CD4-positive, alpha-beta T cell treated with Interleukin-6 at 100 ng/mL for 8 hours (primary cell): ENCODE measurements at places on chromosomes 6 and 20.

DNA sequence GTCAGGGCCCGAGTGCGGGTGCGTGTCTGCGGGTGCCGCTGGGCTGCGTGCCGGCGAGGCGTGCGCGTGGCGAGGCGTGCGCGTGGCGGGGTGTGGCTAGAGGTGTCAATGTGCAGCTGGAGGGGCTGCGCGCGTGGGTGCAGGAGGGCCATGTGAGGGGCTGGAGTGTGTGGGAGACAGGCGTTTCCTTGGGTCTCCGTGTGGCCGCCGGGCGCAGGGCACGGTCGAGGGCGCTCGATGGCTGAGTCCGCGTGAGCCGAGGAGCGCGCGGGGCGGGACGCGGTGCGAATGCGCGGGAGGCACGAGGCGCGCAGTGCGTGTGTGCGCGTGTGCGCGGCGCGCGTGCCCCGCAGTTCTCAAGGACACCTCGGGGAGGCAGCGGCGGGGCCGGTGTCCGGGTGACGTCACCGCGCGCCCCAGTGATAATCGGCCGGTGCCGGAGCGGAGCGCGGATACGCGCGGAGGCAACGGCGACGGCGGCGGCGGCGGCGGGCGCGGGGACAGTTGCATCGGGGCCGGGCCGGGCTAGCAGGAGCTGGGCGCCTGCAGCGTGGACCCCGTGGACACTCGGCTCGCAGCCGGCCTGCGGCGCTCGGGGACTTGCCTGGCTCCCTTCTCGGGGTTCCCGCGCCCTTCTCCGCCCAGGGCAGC is 38.7 kb downstream of the YTHDF1 start:
- no peak for DNase-seq

DNA sequence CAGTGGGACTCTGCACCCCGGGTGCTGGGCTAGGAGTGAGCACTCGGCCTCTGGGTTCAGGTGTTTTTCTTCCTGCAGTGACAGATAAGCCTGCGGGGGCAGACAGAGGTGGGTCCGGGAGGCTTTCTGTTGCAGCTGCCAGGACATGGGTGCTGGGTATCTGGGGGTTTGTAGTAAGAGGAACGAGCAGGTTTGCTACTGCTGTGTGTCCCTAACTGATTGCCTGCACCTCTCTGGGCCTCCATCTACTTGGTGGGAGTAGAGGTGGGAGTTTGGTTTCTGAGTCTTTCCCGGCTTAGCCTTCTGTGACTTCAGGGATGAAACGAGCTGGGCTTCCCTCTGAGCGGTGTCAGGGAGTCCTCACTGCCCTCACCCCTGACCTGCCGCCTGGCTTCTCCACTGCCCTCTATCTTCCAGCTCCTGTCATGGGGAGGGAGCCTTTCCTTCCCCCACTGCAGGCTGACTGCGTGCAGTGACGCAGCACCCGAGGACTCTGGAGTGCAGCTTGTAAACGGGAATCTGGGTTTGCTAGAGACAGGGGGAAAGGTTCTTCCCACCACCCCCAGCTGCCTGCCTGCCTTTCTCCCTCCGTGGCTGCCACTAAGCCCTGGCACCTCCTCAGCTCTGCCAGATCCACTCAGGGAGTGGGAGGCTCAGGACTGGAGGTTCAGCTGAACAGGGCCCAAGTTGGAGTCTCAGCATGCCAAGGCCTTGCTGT is 6.7 kb downstream of the DLGAP4 start:
- no peak for DNase-seq

- no peak for DNase-seq
These were observed 32.7 kb downstream of the CYP24A1 start for GRCh38 chr20:54140927-54141566.

DNA sequence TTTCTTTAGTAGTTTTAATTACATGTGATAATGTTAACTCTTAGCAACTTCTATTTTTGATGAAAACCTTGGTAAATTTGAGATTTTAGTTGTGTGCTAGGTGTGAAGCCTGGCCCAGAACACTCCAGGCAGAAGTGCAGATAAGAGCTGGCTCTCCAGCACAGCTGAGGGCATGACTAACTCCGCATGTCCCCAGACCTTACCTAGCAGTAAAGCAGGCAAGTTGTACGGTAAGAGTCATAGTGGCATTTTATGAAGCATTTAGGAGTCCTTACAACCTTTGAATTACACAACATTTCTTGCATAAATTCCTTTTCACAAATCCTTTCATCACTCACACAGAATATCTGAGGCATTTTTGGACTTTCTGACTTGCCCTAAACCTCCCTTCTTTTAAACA is 67.2 kb downstream of the OPRM1 start:
- DNase-seq: no peak

- DNase-seq: no peak
These were observed 152.6 kb upstream of the EXOC2 start for GRCh38 chr6:845566-845965.

GRCh38 chr6:140051521-140052512 is 677.4 kb upstream of the CITED2 start:
- no peak for DNase-seq

GRCh38 chr6:157813750-157814455 is 9.1 kb upstream of the SNX9 start:
- no peak for DNase-seq

DNA sequence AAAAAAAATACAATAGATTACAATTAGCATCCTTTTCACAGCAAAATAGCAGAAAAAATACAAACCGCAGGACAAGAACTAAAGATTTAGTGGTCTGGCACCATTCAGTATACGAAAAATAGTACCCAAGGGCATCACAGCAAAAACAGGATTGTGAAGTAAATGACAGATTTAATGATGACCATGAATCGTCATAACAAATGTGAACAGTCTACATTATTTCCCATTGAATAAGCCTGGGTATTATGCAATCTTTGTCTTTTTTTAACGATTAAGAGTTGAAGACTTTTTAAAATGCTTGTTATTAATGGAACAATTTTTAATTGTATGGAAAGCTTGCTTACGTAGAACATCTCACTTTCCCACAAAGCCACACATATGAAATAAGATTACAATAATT is 432.8 kb downstream of the PKHD1 start:
- no peak for DNase-seq

- no peak for DNase-seq
These were observed 220.7 kb upstream of the THBS2 start for GRCh38 chr6:169474362-169474761.

DNA sequence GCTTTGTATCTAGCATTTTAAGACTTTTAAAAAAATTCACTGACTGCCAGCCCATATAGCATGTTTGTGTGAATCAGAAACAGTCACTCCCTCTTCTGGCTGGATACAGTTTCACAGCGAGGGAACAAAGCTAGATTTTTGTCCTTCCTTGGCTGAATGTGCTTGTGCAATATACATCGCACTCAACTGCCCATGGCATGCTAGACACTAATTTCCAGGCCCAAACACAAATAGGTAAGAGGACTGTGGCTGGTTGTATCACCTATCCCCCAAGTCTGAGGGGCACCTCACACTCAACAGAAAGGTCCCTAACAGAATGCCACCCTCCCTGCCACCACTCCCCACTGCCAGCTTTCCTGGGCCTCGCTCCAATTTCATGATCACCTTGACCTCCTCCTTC is 16.2 kb upstream of the BLCAP start:
- no peak for DNase-seq

DNA sequence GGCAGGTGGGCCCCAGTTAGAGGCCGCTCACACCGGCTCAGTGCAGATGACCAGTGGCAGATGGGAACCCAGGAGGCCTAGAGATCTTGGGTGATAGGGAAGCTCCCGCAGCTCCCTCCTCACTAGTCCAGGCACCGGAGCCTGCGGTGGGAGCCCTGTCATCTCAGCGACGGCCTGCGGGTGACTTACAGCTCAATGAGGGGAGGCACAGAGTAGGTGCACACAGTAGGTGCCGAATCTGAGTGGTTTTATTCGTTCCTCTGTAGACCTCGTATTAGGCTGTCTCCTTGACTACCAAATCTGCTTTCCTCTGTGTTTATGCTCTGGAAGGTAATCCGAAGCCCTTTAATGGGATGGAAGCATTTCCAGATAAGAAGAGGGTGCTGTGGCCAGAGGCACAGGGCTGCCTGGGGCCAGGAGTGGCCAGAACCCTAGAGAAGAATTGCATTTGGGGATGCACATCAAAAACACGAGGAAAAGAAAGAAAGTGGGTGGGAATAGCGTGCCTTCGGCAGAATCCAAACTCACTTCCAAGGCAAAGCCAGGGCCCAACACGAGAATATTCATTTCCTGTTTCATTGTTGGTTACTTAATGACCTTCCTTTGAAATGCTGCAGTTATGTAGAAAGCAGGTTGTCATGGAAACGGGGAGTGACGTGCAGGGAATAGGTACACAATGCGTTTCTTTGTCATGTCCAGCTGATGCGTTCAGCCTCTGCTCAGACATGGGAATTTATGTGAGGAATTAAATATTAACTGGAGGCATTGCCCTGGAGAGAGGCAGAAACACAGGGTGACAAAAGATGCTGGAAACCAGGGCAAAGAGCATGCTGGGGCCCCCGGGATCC is 24.7 kb downstream of the MYT1 start:
- no peak for DNase-seq

GRCh38 chr6:53894091-53894490 is 99.3 kb downstream of the LRRC1 start:
- DNase-seq: peak; percentile 17

- DNase-seq: no peak
These were observed at the start of gene PRICKLE4 for GRCh38 chr6:41780551-41781365. Gene PRICKLE4 (plus strand): TSS chr6:41780782. CDS start chr6:41783474, 2,692 bp downstream.

GRCh38 chr6:100177956-100178355 is 183.9 kb upstream of the MCHR2 start:
- no peak for DNase-seq

GRCh38 chr6:132300323-132300949 is 100.8 kb downstream of the MOXD1 start:
- no peak for DNase-seq

DNA sequence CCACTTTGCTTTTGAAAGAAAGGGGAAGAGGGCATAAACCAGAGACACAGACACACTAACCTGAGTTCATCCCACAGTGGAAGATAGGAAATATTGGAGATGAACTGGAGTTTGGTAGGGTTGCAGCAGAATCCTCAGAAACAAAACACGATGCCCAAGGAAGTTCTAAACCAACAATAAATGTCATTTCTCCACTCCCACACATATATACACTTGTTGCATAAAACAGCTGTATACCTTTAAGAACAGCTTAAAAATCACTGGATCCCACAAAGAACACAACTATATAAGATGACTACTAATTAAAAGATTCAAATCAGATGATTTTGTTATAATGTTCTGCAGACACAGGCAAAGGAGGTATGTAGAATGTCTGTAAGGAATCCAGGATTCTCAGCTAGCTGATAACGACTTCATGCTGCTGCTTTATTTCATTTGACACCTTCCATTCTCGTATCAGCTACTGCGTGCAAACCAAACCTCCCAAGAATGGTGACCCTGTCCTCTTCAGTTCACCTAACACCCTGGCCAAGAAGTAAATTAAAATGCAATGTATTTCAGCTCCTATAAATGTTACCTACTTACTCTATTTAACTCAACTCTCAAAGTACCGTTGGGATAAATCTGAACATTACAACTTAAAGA is 14.3 kb downstream of the KIF13A start:
- no peak for DNase-seq

DNA sequence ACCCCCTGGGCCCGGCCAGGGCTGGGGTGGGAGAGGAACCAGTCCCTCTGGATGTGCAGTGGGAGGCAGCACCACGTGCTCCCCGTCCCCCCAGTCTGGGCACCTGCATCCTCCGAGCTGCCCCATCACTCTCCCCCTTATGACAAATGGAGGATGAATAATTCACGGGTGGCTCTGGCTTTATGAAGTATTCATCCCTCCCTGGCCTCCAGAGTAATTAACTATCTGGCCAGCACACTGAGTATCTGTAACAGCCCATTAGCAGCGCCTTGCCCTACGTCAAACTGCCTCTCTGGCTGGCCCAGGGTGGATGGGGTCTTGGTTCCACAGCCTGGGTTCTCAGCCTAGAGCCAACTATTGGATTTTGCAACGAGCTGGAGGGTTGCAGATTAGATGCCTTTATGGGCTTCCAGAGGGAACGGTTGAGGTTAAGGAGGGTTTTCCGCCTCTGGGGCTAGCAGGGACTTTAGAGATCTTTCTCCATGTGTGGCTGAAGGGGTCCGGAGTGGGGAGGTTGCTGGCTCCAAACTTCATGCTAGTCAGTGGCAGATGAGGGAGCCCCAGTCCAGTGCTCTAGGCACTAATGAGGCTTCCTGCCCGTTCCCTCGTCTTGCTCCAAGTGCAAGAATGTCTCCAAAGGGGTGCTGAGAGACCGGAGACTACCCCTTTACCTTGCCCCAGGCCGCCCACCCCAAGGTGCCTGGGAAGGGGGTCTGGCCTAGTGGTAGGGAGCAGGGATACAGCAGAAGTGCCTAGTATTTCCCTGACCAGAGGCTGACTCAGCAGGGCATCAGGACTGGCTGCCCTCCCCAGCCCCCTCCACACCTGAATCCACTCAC is 53.5 kb upstream of the MLN start:
- no peak for DNase-seq

- peak; percentile 78 for DNase-seq
These were observed 2.8 kb upstream of the RNASET2 start for GRCh38 chr6:166958926-166959861.

DNA sequence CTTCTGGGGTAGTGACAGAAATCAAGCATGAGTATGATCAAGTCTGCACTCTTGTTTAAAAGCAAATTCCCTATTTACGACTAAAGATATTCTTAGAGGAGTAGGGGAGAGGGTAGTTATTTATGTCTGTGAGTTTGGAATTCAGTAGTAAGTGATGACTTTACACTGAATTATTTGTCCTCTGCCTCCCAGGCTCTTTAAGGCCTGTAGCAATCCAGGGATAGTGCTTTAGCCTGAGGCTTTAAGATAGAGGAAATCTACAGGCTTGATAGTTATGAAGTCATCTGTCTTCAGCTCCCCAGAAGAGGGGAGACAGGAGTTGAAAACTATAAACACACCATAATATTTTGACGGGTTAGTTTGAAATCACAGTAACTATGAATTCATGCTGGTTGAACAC is 664.5 kb downstream of the EPM2A start:
- no peak for DNase-seq

GRCh38 chr20:7853493-7853892 is 86.8 kb downstream of the HAO1 start:
- DNase-seq: no peak

GRCh38 chr6:117829594-117830319 is 77.3 kb upstream of the SLC35F1 start:
- DNase-seq: no peak

DNA sequence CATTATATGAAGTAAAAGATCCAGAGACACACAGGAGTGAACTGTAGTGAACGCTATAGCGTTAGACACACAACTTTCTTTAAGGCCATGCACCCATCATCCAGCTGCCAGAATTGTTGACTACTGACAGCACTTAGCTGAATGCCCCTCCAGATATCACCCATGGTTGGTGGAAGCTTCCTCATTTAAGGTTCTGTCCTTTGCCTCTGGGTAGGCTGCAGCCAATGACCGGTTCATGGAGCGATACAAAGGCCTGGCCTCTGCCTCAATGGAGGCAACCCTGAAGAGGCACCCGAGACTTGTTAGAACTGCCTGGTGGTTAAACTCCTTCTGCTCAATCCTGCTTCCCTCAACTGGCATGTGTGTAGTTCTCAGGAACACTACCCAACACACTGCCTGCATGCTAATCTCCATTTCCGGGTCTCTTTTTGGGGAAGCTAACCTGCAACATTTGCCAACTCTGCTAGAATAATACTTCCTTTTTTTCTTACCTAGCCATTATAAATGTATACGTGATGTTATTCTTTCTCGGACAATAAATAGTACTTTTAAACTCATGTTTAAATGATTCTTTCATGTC is 49.8 kb upstream of the THEMIS start:
- no peak for DNase-seq
